ENCODE measurements at places on chromosomes 7 and 10.

DNA sequence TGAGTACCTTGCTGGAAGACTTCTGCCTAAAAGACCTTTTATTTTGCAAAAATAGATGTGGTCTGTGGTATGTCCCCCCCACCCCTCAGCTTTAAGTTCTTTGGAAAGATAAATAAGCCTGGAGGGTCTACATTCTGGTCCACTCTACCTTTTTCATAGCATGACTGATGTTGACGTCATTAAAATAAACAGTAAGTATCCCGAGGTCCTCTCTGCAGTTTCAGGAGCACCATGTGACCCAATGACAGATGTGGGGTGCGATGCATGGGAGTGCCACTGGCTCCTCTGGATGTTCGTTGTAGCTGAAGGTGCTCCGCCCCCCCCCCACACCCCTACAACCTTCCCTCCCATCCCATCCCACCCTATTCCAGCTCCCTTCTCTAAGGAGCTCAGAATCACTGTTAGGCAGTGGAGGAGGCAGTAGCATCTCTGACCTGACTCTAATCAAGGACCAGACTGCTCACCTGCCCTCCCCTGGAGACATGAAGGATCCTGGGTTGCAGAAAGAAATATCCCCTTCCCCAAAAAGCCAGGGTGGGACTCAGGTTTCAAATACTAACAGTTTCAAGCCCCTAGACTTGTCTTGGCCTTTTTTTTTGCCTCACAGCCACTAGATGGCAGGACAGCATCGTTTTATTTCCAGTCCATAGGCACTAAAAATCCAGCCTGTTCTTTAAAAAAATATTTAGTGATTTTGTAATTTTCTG, 25.1 kb downstream of the CASP7 start:
- no peak for DNase-seq

- no peak for DNase-seq
Observed at GRCh38 chr10:123882681-123883445, 8.7 kb downstream of the CPXM2 start.

GRCh38 chr10:102635377-102635776, 8.9 kb upstream of the TRIM8 start:
- DNase-seq, result no peak

GRCh38 chr10:124092860-124093773, at the start of gene CHST15:
Gene CHST15 (minus strand): TSS chr10:124093598. CDS start chr10:124046212, 47,386 bp downstream.
- no peak for DNase-seq

GRCh38 chr10:93075369-93076221, 1.9 kb downstream of the CYP26A1 start:
- DNase-seq, result no peak

GRCh38 chr10:21512573-21513404, 12.7 kb downstream of the SKIDA1 start:
- DNase-seq, result no peak

- DNase-seq, result no peak
Observed at GRCh38 chr10:89829887-89830269, 128.5 kb downstream of the KIF20B start.

DNA sequence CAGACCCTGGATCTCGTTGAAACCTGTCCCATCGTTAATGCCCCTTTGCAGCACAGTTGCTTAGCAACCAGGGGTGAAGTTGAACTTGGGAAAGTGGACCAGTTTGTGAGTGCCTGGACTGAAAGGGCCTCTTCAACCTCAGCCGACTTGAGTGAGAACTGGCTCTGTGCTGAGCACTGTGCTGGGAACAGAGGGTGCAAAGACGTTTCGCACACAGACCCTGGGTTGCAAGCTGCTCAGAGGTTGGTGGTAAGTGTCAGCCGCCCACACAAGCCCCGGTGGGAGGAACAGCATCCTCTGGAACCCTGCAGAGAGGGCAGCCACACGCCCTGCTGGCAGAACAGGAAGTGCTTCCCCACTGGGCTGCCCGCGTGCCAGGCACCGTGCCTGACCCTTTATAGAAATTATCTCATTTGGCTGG, 89.2 kb downstream of the CARD11 start:
- DNase-seq, result no peak

DNA sequence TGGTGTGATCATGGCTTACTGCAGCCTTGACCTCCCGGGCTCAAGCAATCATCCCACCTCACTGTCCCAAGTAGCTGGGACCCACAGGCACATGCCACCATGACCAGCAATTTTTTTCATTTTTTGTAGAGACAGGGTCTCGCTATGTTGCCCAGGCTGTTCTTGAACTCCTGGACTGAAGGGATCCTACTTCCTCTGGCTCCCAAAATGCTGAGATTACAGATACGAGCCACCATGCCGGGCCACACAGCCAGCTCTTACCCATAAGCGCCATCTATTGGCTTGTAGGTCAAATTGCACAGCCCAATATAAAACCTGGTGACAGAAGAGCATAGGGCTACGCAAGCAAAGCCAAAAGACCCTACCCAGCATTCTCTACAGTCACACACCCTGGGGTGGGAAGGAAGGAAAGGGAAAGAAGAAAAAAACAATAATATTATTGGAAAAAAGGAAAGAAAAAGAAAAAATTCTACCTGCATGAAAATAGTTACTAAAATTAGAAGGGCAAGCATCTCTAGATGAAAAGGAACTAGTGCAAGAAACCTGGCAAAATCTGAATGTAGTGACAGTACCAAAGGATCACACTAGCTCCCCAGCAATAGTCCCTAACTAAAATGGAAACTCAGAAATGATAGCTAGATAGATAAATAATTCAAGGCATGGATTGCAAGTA, 29.4 kb upstream of the AMPH start:
- DNase-seq, result peak; percentile 31

DNA sequence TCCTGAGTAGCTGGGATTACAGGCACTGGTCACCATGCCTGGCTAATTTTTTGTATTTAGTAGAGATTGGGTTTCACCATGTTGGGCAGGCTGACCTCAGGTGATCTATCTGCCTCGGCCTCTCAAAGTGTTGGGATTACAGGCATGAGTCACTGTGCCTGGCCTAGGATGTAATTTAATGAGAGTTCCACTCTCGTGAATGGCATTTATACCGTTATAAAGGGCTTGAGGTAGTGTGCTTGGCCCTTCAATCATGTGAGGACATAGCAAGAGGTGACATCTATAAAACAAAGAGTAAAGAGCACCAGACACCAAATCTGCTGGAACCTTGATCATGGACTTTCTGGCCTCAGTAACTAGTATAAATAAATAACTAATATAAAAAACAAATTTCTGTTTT, 93.5 kb upstream of the PPP1R9A start:
- no peak for DNase-seq

GRCh38 chr10:85643845-85644525, 722.6 kb downstream of the GRID1 start:
- no peak for DNase-seq

GRCh38 chr10:84424731-84425167, 96.4 kb downstream of the CCSER2 start:
- DNase-seq, result peak; percentile 10

GRCh38 chr10:30882281-30882680, 149.4 kb downstream of the ZNF438 start:
- no peak for DNase-seq

DNA sequence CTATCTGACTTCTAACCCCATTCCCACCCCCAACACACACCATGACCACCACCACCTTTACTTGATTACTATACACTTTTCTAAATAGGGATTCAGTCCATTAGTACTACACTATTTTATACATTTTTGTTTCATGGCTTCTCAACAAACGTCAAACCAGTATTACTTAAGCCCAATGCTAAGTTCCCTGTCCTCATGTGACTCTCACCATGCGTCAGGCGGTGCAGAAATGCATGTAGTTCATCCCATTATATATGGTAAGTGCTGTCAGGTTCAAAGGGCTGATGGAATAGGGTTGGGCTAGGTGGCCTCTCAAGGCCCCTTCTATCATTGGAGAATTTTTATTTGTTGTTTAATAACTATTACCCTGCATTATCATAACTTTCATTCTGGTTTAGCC, 19.5 kb upstream of the VPS41 start:
- DNase-seq, result no peak

GRCh38 chr10:61635932-61636331, 26.8 kb upstream of the CABCOCO1 start:
- DNase-seq, result no peak

- DNase-seq, result no peak
Observed at GRCh38 chr10:71999360-72000072, 35.3 kb downstream of the CHST3 start.

GRCh38 chr7:564176-564865, 44.7 kb upstream of the PDGFA start:
- DNase-seq, result no peak

GRCh38 chr10:122154545-122155366, 116.3 kb upstream of the BTBD16 start:
- DNase-seq, result no peak

GRCh38 chr7:143953421-143953820, 1.2 kb upstream of the OR2F1 start:
- DNase-seq, result no peak

DNA sequence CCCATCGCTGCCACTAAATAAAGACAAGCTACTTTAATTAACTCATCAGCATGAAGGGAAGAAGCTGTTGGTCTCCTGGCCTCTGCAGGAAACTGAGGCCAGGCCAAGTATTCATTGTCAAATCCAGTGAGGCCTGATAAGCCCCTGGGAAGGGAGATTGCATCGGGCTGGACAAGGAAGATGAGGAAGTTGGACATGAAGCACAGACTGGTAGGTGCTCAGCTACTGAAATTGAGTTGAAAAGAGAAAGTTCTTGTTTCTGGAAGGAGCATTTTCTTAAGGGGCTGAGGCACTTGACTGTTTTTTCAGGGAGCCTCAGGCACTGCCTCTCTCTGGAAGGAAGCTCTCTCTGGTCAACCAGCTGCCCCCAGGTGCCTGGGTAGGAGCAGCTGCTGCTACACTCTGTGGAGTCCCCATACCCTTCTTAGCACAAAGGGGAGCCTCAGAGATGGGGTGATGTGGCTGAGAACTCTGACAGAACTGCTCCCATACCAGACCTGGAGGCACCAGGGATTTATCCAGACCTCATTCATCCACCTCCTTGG, 90.3 kb upstream of the IKZF1 start:
- DNase-seq, result no peak
